ENCODE measurements at places on chromosomes 2 and 18.

DNA sequence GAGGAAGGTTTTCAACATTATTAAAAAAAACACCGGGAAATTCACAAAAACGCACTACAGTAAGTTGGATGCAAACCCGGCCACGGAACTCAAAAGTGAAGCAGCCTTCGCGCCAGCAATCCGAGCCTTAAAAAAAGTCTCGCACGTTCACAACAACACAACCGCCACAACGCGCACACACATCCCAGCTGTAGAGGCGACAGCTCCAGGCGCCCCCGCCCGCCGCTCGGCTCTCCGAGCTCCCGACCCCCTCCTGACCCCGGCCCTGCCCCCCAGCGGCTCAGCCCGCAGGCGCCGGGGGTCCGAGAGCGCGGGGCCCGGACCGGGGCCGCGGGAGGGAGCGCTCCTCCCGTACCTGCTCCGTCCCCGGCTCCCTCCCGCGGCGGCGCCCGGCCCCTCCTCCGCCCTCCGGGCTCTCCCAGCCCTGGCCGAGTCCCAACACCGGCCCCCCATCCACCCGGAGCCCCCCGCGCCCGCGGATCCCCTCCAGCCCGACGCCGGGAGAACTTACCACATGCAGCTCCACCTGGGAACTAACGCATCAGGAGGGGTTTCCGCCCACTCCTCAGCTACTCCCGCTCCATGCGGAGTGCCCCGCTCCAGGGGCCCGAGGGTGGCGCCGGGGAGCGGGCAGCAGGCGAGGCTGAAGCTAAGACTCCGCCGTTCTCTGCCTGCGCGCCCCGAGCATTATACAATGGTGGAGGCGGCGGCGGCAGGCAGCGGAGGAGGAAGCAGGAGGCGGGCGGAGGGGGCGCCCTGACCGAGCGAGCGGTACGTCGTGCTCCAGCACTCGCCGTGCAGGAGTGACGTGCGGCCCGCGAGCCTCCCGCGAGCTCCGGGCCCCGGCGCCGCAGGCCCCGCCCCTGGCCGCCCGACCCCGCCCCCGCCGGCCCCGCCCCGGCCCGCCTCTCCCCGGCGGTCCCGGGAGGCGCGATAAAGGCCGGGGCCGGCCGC is at the start of gene SERTAD2:
TSS of gene SERTAD2 (minus strand) at position 805 of the 954 bp plus-strand sequence. CDS start 17,042 bp downstream, outside the sequence.
- DNase-seq, result peak; percentile 92
- H3K4me3 ChIP-seq, result peak within 1 kb of the TSS; percentile 54
- H3K36me3 ChIP-seq, result no peaks in the 10 kb centered on the region
- peaks cover 48% of the 10 kb centered on the region for H3K4me1 ChIP-seq

DNA sequence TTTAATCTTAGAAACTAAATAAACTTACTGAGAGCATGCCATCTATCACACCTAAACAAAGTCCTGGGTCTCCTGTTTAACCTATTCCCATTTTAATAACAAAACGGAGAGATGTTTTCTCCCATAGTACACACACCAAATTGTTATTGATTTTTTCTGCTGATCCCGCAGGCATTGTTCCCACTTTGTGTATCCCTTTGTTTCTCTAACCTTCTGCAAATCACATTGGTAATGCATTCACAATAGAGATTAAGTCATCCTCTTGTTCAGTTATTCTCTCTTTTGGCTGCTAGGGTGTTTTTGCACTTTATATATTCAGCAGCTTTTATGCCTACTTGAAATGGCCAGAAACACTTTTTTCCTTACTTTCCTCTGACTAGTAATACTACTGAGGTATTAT is 1071.9 kb upstream of the CDH2 start:
- no peak for DNase-seq
- H3K27me3 ChIP-seq, result no peaks in the 10 kb centered on the region
- no peaks in the 10 kb centered on the region for H3K4me1 ChIP-seq
- no peaks in the 10 kb centered on the region for H3K36me3 ChIP-seq
- H3K27ac ChIP-seq, result no peak overlapping the region
- H3K4me3 ChIP-seq, result no peak overlapping the region

GRCh38 chr2:68607837-68608236 is 35.5 kb upstream of the PROKR1 start:
- no peaks in the 10 kb centered on the region for H3K4me1 ChIP-seq
- H3K27me3 ChIP-seq, result no peaks in the 10 kb centered on the region
- H3K36me3 ChIP-seq, result no peaks in the 10 kb centered on the region
- DNase-seq, result no peak

- no peaks in the 10 kb centered on the region for H3K27me3 ChIP-seq
- no peak overlapping the region for H3K4me3 ChIP-seq
- no peak overlapping the region for H3K27ac ChIP-seq
- no peaks in the 10 kb centered on the region for H3K36me3 ChIP-seq
Observed at GRCh38 chr2:127605691-127606263, 40.2 kb upstream of the GPR17 start.

- no peaks in the 10 kb centered on the region for H3K36me3 ChIP-seq
- no peak overlapping the region for H3K27ac ChIP-seq
- H3K4me3 ChIP-seq, result no peak overlapping the region
Observed at GRCh38 chr2:97673182-97673914, 3.8 kb downstream of the C2orf92 start.

GRCh38 chr2:181774685-181775084 is 94.4 kb upstream of the NEUROD1 start:
- no peaks in the 10 kb centered on the region for H3K27me3 ChIP-seq
- no peaks in the 10 kb centered on the region for H3K36me3 ChIP-seq
- no peak overlapping the region for H3K27ac ChIP-seq
- peaks cover 15% of the 10 kb centered on the region for H3K4me1 ChIP-seq
- no peak overlapping the region for H3K4me3 ChIP-seq
- DNase-seq, result no peak

DNA sequence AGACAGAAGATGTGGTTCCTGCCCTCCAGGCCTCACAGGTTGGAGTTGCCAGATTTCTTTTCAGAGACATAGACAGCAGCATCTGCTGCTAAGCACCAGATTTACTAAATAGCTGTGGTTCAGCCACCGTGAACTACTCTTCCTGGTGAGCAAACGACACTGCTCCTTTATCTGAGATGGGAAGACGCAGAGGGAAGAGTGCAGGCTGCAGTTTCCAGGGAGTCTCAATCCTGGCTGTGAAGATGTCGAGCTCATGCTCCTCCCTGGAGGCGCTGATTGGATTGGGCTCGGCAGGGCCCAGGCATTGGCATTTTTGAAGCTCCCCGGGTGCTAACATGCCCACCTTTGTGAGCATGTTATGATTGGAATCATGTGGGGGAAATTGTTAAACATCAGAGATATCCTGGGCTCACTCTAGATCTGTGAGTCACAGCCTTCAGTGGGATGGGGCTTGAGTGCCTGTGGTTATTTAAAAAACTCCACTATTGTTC is 314.8 kb downstream of the TSN start:
- H3K27ac ChIP-seq, result no peak overlapping the region
- H3K36me3 ChIP-seq, result no peaks in the 10 kb centered on the region
- no peaks in the 10 kb centered on the region for H3K4me1 ChIP-seq
- no peak for DNase-seq
- H3K27me3 ChIP-seq, result no peaks in the 10 kb centered on the region

GRCh38 chr18:50194631-50195532 is at the start of gene MYO5B:
MYO5B (minus strand) TSS chr18:50195147; CDS start chr18:50194793, 354 bp downstream.
- H3K36me3 ChIP-seq, result no peaks in the 10 kb centered on the region
- H3K4me1 ChIP-seq, result peaks cover 23% of the 10 kb centered on the region
- peak; percentile 95 for DNase-seq
- H3K4me3 ChIP-seq, result peak within 1 kb of the TSS; percentile 46
